ENCODE measurements at places on chromosomes 7 and 10. TPM values are rescaled to one million over a fixed set of nuclear protein-coding genes. Genes with fewer than 3 reads are reported as not detected.

GRCh38 chr7:132457658-132458057 is 118.6 kb downstream of the PLXNA4 start:
- H3K36me3 ChIP-seq = no peaks in the 10 kb centered on the region
- no peaks in the 10 kb centered on the region for H3K4me1 ChIP-seq
- H3K27ac ChIP-seq = no peak overlapping the region
- DNase-seq = no peak
- H3K27me3 ChIP-seq = no peaks in the 10 kb centered on the region
- H3K4me3 ChIP-seq = no peak overlapping the region

Gene ANKRD61
- total RNA-seq = not detected

GRCh38 chr10:123904834-123905409 is 13.3 kb upstream of the CPXM2 start:
- no peak for DNase-seq
- no peaks in the 10 kb centered on the region for H3K27me3 ChIP-seq
- H3K4me1 ChIP-seq = no peaks in the 10 kb centered on the region
- H3K36me3 ChIP-seq = no peaks in the 10 kb centered on the region

DNA sequence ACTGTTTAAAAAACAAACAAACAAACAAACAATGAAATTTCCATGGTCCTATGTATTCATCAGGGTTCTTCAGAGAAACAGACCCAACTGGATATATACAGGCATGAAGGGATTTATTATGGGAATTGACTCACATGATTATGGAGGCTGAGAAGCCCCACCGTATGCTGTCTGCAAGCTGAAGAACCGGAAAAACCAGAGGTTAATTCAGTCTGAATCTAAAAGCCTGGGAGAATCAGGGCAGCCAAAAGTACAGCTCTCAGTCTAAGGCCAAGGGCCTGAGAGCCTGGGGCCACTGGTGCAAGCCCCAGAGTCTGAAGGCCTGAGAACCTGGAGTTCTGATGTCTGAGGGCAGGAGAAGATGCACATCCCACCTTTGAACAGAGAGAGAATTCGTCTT is 163.5 kb downstream of the MDFIC start:
- H3K27me3 ChIP-seq = no peaks in the 10 kb centered on the region
- no peaks in the 10 kb centered on the region for H3K36me3 ChIP-seq
- H3K27ac ChIP-seq = no peak overlapping the region
- no peak for DNase-seq
- H3K4me3 ChIP-seq = no peak overlapping the region

GRCh38 chr7:84194484-84195271 is at the start of gene SEMA3A:
SEMA3A (minus strand) TSS chr7:84194789; CDS start chr7:84194586, 203 bp downstream.
- H3K4me3 ChIP-seq = peak within 1 kb of the TSS; percentile 61
- no peak within 1 kb of the TSS for H3K27ac ChIP-seq
- H3K4me1 ChIP-seq = no peaks in the 10 kb centered on the region
- no peak for DNase-seq
- no peaks in the 10 kb centered on the region for H3K36me3 ChIP-seq
- H3K27me3 ChIP-seq = no peaks in the 10 kb centered on the region

GRCh38 chr7:82906502-82906901 is 256.2 kb downstream of the PCLO start:
- H3K4me3 ChIP-seq = no peak overlapping the region
- no peak overlapping the region for H3K27ac ChIP-seq
- no peaks in the 10 kb centered on the region for H3K36me3 ChIP-seq
- no peaks in the 10 kb centered on the region for H3K4me1 ChIP-seq

Gene ATP6V0E2
- 29.5 TPM for total RNA-seq

Gene CEP55
- total RNA-seq = not detected

- H3K4me1 ChIP-seq = no peaks in the 10 kb centered on the region
- H3K4me3 ChIP-seq = no peak overlapping the region
- H3K36me3 ChIP-seq = no peaks in the 10 kb centered on the region
- DNase-seq = no peak
- no peak overlapping the region for H3K27ac ChIP-seq
Measured at GRCh38 chr10:1186683-1186990, 130.5 kb downstream of the WDR37 start.

GRCh38 chr7:99359465-99360154 is 14.9 kb upstream of the ARPC1B start:
- H3K27me3 ChIP-seq = no peaks in the 10 kb centered on the region
- H3K4me1 ChIP-seq = no peaks in the 10 kb centered on the region
- no peak overlapping the region for H3K27ac ChIP-seq
- no peak overlapping the region for H3K4me3 ChIP-seq
- peaks cover 91% of the 10 kb centered on the region for H3K36me3 ChIP-seq
- no peak for DNase-seq

Gene CASP7
- total RNA-seq = 27.2 TPM

DNA sequence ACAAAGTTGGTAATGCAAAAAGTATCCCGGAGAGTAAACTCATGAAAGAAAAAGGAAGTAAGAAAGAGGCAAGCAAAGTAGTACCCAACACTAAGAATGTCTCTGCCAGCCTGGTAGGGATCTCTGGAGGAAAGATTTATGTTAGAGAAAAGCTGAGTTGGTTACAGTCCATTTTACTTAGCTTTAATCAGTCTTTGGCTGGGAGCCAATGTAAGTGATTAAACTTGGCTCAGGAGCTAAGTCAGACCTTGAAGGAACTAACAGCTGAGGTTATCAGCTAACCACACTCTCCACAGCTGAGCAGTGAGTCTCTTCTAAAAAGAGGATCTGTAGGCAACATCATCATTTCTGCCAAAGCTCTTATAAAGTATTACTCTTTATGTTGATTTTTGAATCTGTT is 148.0 kb downstream of the ANKRD7 start:
- H3K4me3 ChIP-seq = no peak overlapping the region
- no peaks in the 10 kb centered on the region for H3K4me1 ChIP-seq
- no peaks in the 10 kb centered on the region for H3K27me3 ChIP-seq
- no peak for DNase-seq
- no peaks in the 10 kb centered on the region for H3K36me3 ChIP-seq

- H3K27ac ChIP-seq = no peak overlapping the region
- no peaks in the 10 kb centered on the region for H3K27me3 ChIP-seq
- no peak for DNase-seq
- H3K36me3 ChIP-seq = no peaks in the 10 kb centered on the region
- H3K4me1 ChIP-seq = no peaks in the 10 kb centered on the region
- no peak overlapping the region for H3K4me3 ChIP-seq
Measured at GRCh38 chr7:113289140-113289740, 170.9 kb upstream of the SMIM30 start.

DNA sequence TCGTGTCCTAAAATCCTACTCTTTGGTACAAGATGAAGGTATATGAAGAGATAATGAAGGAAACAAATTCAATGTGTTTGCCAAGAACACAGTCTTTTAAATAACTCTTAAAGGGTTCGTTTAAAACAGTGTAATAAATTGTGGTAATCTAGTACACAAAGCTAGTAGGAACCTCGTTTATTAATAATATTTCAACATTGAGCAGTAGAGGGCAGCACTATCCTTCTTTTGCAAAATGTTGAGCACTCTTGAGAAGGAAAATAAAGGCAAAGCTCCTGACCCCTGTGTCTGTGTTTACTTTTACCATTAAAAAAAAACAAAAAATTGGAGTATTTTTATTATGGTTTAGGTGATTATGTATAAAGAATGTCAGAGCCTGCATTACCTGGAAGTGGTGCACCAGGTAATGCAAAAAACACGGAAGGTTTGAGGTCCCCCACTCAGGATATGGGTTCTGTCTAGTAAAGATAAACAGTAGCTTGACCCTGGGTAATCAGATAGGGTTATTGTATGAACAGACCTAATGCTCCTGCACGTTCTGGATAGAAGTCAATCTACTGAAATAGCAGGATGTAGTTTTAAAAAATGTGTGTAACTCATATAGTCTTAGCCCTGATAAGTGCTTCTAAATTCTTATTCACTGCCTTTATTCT is 5.7 kb upstream of the GOT1 start:
- no peak overlapping the region for H3K27ac ChIP-seq
- peaks cover 7% of the 10 kb centered on the region for H3K4me1 ChIP-seq
- no peaks in the 10 kb centered on the region for H3K27me3 ChIP-seq
- no peak overlapping the region for H3K4me3 ChIP-seq
- no peak for DNase-seq

Gene VAX1
- not detected for total RNA-seq

- H3K4me3 ChIP-seq = no peak overlapping the region
- no peak overlapping the region for H3K27ac ChIP-seq
- no peaks in the 10 kb centered on the region for H3K27me3 ChIP-seq
- H3K4me1 ChIP-seq = peaks cover 15% of the 10 kb centered on the region
Measured at GRCh38 chr7:40761762-40762560, 627.2 kb downstream of the SUGCT start.

DNA sequence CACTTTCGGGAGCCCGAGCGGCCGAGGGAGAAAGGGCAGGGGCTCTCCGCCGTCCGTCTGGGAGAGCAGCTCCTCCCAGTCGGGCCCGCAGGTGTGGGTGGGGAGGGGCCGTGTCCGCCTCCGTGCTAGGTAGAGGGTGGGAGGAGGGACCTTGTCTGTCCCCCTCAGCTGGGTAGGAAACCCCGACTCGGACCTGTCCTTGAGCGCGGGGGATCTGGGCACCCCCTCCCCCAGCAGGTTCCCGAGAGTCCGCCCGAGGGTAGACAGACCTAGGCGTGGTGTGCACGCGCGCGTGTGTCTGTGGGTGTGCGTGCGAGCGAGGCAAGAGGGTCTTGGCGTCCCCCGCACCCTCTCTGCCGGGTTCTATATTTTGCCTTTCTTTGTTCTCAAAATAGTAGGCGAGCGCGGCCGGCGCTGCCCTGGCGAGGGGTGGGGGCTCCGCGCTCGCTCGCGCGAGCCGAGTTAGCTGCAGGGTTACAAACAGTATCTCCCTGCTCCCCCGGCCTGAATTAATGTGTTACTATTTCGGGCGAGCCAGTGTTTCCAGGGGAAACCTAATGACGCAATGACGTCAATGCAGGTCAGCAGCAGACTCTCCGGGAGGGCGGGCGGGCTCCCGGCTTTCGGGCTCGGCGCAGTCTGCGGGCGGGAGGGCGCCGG is 73.9 kb upstream of the LEP start:
- no peaks in the 10 kb centered on the region for H3K36me3 ChIP-seq
- H3K27ac ChIP-seq = no peak overlapping the region
- DNase-seq = no peak
- peaks cover 7% of the 10 kb centered on the region for H3K4me1 ChIP-seq

DNA sequence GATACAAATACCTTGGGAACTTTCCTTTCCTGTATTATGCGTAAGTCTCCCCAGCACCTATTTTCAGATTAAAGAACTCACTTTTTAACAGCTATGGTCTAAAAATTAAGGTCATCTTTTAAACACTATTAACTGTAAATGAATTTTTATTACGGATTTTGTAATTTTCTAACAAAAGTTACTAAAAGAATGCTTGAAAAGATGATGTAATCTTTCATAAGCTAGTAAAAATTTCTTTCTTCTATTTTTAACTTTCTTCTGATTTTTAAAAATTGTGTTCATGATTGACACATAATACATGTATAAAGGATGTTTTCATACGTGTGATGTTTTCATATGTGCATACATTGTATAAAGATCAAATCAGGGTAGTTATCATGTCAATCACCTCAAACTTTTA is 291.2 kb upstream of the MBL2 start:
- H3K27me3 ChIP-seq = no peaks in the 10 kb centered on the region
- H3K4me1 ChIP-seq = no peaks in the 10 kb centered on the region
- no peaks in the 10 kb centered on the region for H3K36me3 ChIP-seq

- H3K27ac ChIP-seq = no peak overlapping the region
- no peak for DNase-seq
- no peaks in the 10 kb centered on the region for H3K27me3 ChIP-seq
Measured at GRCh38 chr7:18896343-18896975, 221.0 kb downstream of the TWIST1 start.

Gene WNT8B
- total RNA-seq = not detected

DNA sequence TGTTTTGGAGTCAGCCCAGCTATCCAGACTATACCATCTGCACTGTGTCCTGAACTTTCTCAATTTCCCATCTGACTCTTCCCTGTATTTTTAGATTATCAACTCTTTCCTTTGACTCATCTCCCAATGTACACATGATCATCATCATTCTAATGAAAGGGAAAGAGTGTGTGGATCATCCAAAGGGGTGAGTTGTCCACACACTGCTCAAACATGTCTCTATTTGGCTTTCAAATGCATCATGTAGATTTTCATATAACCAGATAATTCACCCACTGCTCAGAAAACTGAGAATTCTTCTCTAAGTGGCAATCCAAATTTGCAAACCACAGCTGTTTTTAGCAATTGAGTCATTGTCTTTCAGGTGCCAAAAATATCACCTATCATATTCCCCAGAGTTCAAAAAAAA is 190.2 kb upstream of the HPS1 start:
- H3K4me3 ChIP-seq = no peak overlapping the region
- no peaks in the 10 kb centered on the region for H3K4me1 ChIP-seq
- H3K36me3 ChIP-seq = no peaks in the 10 kb centered on the region
- DNase-seq = no peak

Gene CLRN3
- not detected for total RNA-seq

DNA sequence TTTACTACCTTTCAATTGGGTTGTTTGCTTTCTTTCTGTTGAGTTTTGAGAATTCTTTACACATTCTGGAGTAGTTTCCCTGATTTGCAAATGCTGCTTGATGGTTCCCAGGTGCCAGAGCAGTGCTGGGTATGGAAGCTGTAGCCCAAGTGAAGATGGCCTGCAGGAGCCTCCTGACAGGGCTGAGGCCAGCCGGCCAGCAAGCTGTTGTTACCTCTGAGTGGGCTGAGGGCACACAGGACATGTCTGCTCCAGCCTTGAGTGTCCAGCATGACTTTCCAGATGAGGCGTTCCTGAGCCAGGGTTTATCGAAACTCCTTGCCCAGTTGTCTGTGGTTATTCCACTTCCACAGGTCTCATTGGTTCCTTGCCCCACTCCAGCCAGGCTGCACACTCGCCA is 164.6 kb upstream of the TNS3 start:
- no peaks in the 10 kb centered on the region for H3K36me3 ChIP-seq
- peaks cover 2% of the 10 kb centered on the region for H3K4me1 ChIP-seq
- no peak overlapping the region for H3K27ac ChIP-seq
- no peak overlapping the region for H3K4me3 ChIP-seq

Gene JAZF1
- total RNA-seq = 37.7 TPM

GRCh38 chr10:132132421-132132841 is 54.3 kb upstream of the DPYSL4 start:
- H3K4me1 ChIP-seq = no peaks in the 10 kb centered on the region
- H3K4me3 ChIP-seq = no peak overlapping the region
- no peak for DNase-seq
- H3K36me3 ChIP-seq = no peaks in the 10 kb centered on the region

DNA sequence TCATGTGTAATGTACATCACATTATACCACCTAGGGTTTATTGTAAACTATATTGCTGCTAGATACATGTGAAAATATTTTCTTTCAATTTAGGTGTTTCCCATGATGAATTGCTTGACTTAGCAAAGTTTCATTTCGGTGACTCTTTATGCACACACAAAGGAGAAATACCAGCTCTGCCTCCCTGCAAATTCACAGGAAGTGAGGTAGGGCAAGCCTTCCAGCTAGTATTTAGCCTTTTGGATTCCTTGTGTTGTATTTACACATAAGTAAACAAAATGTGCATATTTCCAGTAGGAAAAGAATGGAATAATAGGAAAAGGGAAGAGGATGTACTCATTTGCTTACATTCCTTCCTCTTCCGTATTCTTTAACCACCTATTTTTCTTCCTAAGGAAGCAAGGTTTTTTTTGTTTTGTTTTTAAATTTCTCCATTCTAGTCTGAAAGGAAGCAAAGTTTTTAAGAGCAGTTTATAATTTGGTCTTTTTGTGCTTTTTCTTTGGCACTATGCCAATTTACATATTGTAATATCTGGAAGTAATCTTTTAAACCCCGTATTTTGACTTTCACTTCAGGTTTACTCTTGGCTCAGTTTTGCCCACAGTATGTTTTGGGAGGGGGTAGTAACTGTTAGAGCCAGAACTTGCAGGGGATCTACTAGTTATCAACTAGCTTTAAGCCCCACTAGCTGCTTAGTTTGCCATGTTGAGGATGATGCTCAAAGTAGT is 10.4 kb downstream of the PMPCB start:
- DNase-seq = no peak
- H3K36me3 ChIP-seq = peaks cover 87% of the 10 kb centered on the region
- H3K27me3 ChIP-seq = no peaks in the 10 kb centered on the region
